Left hindlimb (tissue), 1 donor: ENCODE measurements at places on chromosomes 12 and 14.

DNA sequence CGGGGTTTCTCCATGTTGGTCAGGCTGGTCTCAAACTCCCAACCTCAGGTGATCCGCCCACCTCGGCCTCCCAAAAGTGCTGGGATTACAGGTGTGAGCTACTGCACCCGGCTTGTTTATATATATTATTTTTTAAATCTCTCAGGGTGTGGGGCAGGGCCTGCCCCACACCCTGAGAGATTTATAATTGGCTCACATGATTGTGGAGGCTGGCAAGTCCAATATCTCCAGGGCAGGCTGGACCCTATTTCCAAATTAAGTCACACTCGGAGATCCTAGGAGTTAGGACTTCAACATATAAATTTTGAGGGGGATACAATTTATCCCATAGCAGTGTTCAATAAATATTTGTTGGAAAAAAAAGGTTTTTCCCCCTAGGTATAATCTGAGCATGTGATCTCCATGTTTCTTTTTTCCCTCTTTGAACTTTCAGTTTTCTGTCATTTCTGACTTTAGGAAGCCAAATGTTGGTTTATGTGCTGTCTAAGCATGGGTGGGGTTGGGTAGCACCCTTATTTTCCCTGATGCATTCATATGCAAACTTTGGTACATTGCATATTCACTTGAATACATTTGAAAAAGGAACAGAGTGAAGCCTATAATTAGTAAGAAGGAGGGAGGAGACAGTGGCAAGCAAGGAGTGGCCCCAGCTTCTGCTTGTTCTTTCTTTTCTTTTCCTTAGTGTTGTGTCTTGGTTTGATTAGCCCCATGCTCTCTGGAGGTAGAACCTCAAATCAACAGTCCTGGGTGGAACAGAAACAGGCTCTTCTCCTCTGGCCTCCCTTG, 8.7 kb upstream of the A2ML1 start:
- DNase-seq: no peak

DNA sequence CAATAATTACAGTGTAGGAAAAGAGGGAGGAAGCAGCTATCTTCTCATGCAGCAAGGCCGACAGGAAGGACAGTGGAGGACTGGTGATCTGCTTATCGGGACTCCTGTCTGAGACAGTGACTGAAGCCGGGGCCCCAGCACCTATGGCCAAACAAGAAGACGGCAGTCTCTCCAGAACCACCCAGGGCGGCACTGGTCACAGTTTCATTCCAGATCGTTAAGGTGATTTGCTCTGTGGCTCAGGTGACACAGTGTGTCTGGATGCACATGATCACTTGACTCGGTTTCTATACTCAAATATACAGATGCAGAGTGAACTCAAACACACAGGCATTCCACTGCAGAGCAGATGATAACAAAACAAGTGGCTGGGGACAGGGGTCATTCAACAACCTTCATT, 52.1 kb upstream of the CORO1C start:
- no peak for DNase-seq

- DNase-seq: no peak
These were observed 106.9 kb upstream of the CPM start for GRCh38 chr12:69039911-69040310.

GRCh38 chr12:44972746-44973421, 78.0 kb downstream of the DBX2 start:
- no peak for DNase-seq

DNA sequence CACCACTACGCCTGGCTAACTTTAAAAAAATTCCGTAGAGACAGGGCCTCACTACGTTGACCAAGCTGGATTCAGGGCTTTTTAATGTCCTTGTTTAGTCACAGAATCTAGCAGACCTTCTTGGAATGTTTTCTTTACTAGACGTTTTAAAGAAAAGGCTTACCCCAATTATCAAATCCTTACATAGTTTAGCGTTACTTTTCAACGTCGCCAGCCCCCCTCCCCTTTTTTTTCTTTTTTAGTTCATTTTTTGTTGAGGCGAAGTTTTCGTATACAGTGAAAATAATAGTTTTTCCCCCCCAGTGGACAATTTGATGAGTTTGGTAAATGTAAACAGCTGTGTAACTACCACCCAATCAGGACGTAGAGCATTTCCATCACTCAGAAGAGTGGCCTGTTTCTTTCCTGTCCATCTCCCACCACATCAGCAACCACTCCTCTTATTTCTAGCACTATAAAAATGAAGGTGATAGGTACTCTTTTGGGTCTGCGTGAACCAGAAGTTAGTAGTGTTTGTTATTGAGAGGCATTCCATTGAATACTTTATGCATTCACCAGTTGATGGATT, 753 bp upstream of the DLGAP5 start:
- DNase-seq: no peak

GRCh38 chr12:77049767-77050353, 15.5 kb downstream of the E2F7 start:
- no peak for DNase-seq

DNA sequence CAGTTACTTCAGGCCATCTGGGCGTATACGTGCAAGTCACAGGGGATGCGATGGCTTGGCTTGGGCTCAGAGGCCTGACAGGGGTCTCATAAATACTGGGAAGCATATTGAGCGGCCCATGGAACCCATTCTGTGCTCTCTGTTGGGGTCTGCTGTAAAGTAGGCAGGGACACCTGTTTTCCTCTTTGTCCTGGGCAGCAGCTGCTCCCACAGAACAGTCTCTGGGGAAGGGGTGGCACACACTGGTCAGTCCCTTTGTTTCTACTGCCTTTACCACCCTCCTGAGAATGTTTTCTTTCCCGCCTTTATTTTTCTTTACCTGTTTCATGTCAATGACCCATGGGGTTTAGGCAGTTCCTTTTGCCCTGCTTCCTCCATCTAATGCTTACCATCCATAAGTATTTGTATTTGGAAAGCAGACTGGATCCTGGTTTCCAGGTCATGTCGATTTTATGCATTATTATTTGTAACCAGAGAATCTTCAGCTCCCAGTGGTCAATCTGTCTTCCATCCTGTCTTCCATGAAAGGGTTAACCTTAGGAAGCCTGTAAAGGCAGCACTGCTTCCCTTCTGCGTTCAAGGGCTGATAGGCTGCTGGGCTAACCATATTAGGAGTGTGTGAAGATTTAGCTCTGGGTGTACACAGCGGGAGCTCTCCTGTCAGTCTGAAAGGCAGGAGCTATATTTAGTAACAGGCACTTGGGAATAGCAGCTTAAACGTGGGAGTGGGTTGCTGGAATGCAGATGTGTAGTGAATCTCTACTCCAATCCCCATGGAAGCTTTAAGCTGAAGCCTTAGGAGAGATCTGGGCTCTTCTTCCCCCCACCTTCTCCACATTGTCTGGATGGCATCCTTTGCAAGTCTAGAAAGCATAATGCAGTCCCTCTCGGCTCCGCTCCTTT, 124.0 kb downstream of the DYRK2 start:
- DNase-seq: peak; percentile 44

GRCh38 chr12:109607618-109608017, 34.0 kb downstream of the MVK start:
- no peak for DNase-seq

- no peak for DNase-seq
These were observed 721 bp upstream of the CTSG start for GRCh38 chr14:24576771-24577170.

DNA sequence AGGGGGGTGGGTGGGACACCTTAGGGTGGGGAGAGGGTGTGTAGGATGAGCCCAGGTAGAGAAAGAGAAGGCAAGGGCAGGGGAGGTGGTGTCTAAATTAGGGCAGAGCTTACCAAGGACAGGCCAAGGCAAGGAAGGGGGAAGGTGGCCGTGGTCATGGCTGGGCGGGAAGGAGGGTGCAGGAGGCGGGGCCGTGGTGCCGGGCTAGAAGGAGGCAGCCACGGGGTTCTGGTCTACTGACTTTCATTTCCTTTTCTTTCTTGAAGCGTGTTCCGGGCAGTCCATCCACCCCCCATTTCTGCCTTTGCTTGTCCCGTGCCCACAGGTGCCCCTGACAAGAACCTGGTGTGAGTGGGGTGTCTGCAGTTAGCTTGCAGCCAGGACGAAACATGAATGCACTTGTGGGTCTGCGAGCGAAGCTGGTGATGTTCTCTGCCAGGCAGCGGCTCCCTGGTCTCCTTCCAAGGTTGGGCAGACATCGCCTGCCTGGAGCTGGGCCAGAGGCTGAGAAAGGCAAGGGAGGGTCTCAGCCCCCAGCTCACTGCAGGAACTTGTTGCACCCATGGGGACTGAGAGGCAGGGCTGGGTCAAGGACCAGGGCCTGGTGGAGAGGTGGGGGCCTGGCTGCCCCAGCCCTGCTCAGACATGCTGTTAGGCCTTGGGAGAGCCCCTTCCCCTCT, 58.2 kb downstream of the KIF26A start:
- no peak for DNase-seq

GRCh38 chr12:22641353-22642053, 16.5 kb downstream of the ETNK1 start:
- no peak for DNase-seq

DNA sequence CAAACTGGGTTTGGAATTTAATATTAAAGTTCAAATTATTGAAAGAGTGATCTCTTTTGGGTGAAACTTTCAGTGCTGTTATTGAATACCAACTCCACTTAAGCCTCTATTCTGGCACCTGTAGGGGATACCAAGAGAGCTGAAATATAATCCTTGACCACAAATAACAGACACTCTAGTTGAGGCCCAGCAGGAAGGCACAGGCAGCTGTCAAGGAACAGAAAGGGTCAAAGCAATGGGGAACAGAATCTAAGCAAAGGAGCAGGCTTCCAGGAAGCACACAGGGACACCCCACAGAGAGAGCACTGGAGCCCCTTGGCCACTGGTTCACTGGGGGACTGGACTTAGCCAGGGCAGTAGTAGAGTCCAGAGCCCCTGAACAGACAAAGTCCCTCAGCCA, 120.9 kb upstream of the SFSWAP start:
- DNase-seq: no peak

- DNase-seq: no peak
These were observed 54.9 kb downstream of the TRMT5 start for GRCh38 chr14:60926002-60926401.
